ENCODE measurements at places on chromosomes 6 and 20. TPM values are rescaled to one million over a fixed set of nuclear protein-coding genes. Genes with fewer than 3 reads are reported as not detected.

Gene OR2H2
- total RNA-seq, result not detected

Gene RALGAPA2
- total RNA-seq, result 52.0 TPM

Gene HEY2
- 4.3 TPM for total RNA-seq

Gene E2F1
- 1.4 TPM for total RNA-seq

Gene CCDC170
- 4.5 TPM for total RNA-seq

Gene MAK
- total RNA-seq, result 0.40 TPM

Gene VPS52
- 50.0 TPM for total RNA-seq

Gene FGD2
- total RNA-seq, result 19.7 TPM

Gene ZC2HC1B
- total RNA-seq, result not detected

Gene UFL1
- total RNA-seq, result 32.1 TPM

Gene FAM184A
- total RNA-seq, result 7.8 TPM

Gene ZNF311
- 2.1 TPM for total RNA-seq

Gene TOX2
- total RNA-seq, result 2.1 TPM

Gene THBD
- total RNA-seq, result 25.3 TPM

Gene SMLR1
- total RNA-seq, result not detected

Gene ADGRB3
- total RNA-seq, result 8.5 TPM

Gene ADGB
- total RNA-seq, result 0.31 TPM

Gene SIRPB1
- total RNA-seq, result 6.6 TPM

Gene TMEM170B
- 9.5 TPM for total RNA-seq

Gene COL9A1
- 1.6 TPM for total RNA-seq

Gene IL17F
- total RNA-seq, result not detected

Gene MEI4
- 0.13 TPM for total RNA-seq

Gene MAP3K5
- total RNA-seq, result 18.9 TPM

Gene ADGRF4
- not detected for total RNA-seq

Gene COL12A1
- 275 TPM for total RNA-seq

Gene MAS1
- not detected for total RNA-seq

Gene NUS1
- 25.9 TPM for total RNA-seq

Gene HLA-E
- total RNA-seq, result 546 TPM

Measured in sciatic nerve (tissue), 2 donors.